ENCODE measurements at places on chromosomes 7 and 10.

GRCh38 chr10:121662945-121663917 is 65.0 kb upstream of the FGFR2 start:
- no peak for DNase-seq

GRCh38 chr10:73647875-73648651 is 6.8 kb upstream of the MYOZ1 start:
- DNase-seq, result no peak

GRCh38 chr10:124605856-124606812 is 138.0 kb downstream of the FAM53B start:
- no peak for DNase-seq

DNA sequence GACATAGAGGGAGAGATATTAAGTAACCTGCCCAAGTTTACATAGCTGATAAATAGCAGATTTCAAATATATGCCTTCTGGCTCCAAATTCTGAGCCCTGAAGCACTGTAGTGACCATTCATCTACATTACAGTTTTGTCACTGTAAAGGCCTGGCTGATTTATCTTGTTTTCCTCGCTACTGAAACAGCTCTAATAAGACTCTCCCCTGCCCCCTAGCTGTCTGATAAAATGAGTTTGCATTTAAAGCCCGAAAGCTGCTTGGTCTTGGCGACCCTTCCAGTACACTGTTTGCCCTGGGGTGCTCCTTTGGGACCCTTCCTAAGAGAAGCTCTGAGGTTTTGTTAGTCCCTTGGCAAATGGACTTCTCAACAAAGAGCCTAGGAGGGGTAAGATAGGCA is 59.7 kb upstream of the RAB11FIP2 start:
- no peak for DNase-seq

Data from T-cell (primary cell).